ENCODE measurements at places on chromosomes 4 and X.

DNA sequence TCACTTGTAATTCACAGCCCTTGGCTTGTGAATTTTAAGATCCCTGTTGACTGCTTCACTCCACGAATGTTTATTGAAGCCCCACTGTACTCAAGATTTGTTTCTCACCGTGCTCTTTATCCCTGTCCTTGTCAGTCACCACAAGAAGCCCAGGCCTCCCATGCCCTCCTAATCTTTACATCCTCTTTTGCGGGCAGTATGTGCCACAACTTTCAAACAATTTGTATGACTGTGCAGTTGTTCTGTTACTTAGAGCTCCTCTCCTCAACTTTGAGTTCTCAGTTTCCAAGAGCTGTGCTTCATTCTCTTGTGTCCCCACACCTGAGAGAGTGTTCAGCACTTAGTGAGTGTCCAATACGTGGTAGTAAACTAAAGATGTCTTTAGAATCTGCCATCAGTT, 467.7 kb downstream of the NKX6-1 start:
- no peak for DNase-seq

DNA sequence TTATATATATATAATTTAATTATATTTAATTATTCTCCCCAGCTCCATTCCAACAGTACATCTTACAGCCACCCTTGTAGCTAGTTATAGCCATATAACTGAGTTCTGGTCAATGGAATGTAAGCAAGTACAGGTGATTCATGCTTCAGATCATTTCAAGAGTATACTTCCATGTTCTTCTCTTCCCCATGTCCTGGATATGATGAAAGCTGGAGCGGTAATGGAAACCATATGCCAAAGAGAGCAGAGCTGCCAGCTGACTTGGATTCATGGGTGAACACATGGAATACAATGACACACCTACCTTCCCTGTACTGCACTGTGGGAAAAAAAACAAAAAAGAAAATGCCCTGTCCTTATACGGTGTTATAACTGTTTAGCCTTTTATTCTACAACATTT, 17.5 kb upstream of the CORIN start:
- DNase-seq = no peak

- no peak for DNase-seq
These were observed 1310.8 kb upstream of the AGA start for GRCh38 chr4:178752954-178753525.

GRCh38 chr4:101104312-101105052, 242.8 kb downstream of the PPP3CA start:
- DNase-seq = peak; percentile 11

DNA sequence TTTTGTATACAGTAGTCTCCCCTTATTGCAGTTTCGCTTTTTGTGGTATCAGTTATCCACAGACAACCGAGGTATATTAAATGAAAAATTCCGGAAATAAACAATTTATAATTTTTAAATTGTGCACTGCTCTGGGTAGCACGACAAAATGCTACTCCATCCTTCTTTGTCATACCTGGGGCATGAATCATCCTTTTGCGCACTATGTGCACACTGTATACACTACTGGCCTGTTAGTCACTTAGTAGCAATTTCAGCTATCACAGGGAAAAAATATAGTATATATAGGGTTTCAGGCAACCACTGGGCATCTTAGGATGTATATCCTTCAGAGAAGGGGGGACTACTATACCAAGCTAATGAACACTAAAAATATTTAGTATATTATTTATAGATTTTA, 198.8 kb upstream of the FAT4 start:
- DNase-seq = no peak

- DNase-seq = no peak
These were observed 8.1 kb downstream of the TMEM131L start for GRCh38 chr4:153474251-153474650.

- DNase-seq = peak; percentile 29
These were observed 2.3 kb downstream of the FHDC1 start for GRCh38 chr4:152938237-152938947.

DNA sequence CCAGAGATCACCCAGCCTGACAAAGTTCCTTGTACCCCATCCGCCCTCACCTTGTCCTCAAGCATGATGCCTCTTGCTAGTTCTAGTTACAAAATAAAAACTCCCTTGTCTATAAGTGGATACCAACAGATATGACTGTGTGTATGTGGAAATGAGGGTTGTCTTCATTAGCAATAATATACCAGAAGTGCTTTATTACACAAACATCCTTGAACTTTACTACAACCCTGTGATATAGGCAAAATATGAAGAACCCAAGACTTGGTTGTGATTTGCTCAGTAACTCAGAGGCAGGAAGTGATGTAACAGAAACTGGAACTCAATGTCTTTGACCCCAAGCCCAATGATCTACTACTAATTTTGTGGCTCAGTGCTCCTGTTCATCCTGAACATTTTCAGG, 97.6 kb downstream of the AKAP4 start:
- no peak for DNase-seq

DNA sequence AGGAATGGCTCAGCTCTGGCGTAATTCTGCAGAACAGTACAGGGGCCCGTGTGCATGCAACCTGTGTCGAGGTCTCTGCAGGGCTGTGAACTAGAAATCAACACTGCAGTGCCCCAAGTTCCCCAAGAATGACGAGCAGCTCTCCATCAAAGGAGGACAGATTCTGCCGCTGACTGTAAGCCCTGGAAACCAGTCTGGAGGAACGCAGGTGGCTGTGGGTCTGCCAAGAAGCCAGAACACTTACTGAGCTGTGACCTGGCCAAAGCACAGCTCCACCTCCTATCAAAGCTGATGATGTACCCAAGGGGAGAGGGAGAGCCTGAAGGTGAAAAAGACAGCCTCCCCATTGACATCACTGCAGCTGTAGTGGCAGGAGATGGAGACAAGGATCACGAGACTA, 80.3 kb upstream of the STS start:
- no peak for DNase-seq

DNA sequence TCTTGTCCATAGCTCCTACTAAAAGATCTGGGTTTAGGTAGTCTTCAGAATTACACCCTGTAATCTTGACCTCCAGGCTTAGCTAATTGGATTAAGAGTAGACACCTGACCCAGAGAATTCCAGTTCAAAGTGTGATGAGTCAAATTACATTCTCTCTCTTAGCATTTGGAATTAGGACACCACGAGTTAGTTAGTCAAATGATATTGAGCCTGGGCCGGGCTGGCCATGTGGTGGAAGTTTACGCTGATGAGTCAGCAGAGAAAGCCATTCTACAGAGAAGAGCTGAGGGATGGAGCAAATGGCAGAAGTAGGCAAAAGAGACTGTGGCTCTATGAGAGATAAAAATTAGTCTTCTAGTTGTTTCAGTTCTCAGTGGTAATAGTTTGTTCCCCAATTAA, 31.1 kb downstream of the CEP44 start:
- DNase-seq = no peak

DNA sequence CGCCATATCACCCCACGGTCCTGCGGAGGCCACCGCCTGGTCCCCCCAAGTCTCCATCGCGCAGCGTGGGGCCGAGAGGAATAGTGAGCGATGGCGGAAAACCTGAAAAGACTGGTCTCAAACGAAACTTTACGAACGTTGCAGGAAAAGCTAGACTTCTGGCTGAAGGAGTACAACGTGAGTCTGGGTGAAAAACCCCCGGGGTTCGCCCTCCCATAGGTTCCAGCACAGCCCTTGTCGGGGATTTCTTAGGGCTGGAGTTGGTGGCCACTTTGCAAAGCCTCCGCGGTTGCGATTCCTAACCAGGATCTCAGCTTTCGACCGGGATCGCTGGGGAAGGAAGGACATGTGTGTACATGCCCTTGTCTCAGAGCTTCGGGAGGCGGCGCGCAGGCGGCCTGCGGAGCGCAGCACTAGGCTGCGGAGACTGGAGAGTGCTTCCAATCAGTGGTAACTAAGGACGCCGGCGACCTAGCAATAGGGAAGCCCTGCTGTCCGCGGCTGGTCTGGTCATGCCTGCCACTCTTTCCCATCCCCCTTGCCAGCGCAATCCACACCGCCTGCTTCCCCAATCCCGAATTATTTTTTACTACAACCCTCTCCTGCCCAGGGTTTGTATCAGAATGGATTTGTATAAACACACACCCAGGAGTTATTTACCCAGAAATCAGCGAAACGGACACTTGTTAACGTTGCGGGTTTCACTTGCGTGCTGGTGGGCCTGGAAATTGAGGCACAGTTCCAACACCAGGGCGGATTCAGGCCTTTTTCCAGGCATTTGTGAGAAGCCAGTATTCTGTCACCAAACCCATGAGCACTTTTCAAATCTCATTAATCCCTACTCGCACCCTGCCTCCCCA, 741 bp downstream of the SPATA18 start:
- peak; percentile 70 for DNase-seq

DNA sequence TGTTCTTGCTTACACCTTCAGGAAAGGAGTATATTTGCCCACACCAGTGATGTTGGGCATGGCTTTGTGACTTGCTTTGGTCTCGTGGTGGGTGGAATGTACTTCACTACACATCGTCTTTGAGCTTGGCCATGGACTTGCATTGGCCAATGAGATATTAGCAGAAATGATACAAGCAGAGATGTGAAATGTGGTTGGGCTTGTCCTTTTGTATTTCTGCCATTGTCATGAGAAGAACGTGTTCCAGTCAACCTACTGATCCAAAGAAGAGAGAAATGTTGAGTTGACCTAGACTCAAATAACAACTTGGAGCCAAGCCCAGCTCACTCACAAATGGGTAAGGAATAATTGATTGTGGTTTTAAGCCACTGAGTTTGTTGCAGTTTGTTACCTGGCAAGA, 138.4 kb upstream of the ARX start:
- no peak for DNase-seq

DNA sequence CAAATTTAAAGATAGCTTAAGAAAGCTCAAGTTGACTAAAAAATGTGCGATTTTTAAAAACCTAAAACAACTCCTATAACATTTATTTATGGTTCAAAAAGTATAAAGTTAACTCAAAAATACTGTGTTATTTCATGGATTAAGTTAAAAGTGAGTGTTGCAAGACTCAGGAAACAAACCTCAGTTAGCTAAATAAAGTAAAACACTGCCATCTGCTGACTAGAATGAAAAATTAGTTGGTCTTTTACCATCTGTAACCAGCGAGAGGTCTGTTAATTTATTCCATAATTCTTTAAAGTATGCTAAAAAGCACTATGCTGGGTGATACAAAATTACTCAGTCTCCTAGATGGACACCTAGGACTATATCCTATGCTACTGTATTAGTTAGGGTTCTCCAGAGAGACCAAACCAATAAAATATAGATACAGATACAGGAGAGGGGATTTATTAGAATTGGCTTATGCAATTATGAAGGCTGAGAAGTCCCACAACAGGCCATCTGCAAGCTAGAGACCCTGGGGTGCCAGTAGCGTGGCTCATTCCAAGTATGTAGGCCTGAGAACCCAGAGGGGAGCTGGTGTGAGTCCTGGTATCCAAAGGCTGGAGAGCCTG, 4.9 kb upstream of the WDFY3 start:
- peak; percentile 45 for DNase-seq

DNA sequence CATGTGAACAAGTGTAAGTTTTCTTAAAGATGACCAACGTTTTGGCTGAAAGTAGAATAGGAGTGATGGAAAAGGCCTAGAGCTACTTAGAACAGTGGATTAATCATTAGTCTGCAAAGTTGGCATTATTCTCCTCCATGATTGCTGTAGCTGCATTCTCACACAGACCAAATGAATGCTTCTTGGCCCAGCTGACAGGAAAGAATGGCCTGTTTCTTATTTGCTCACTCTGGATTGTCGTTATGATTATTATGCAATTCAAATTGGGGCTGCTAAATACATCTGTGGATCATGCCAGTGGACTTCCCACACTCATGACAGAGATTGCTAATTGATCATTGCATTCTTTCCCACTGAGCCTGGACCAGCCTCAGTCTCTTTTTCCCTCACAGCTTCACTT, 285.0 kb downstream of the STIM2 start:
- DNase-seq = no peak

GRCh38 chrX:53990171-53990570, 54.1 kb downstream of the PHF8 start:
- DNase-seq = no peak

DNA sequence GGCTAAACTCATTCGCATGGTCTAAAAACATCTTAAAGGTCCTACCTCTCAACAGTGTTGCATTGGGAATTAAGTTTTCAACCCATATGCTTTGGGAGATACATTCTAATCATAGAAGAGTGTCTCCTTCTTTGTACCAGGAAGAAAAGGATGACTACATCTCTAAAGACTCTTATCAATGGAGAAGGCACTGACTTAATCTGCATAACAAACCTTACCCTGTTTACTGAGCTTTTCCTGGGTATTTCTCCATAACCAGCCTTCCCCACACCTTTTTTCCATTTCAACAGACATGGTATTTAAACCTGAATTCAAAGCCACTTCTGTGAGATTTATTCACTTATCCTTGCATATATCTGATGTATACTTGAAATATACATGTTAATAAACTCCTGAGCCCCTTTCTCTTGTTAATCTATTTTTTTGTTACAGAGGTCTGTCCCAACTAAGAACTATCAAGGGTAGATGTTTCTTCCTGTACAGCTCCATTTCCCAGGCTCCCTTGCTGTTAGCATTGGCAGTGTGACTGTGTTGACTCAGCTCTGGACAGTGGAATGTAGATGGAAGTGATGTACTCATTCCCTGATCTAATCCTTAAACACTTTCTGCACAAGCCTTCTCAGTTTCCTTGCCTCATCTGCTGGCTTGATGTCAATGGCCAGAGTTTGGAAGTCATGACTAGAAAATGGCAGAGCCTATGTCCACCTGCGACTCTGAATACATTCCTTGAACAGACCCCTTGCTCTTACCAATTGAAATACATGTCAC, 148.9 kb upstream of the CPEB2 start:
- DNase-seq = no peak

DNA sequence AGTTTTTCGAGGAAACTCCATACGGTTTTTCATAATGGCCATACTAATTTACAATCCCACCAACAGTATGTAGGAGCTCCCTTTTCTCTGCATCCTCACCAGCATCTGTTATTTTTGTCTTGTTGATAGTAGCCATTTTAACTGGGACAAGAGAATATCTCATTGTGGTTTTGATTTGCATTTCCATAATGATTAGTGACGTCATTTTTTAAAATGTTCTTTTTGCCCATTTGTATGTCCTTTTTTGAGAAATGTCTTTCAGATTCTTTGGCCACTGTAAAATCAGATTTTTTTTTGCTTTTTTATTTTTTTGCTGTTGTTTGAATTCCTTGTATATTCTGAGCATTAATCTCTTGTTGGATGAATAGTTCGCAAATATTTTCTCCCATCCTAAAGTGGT, 243.9 kb downstream of the TRIML1 start:
- DNase-seq = no peak

DNA sequence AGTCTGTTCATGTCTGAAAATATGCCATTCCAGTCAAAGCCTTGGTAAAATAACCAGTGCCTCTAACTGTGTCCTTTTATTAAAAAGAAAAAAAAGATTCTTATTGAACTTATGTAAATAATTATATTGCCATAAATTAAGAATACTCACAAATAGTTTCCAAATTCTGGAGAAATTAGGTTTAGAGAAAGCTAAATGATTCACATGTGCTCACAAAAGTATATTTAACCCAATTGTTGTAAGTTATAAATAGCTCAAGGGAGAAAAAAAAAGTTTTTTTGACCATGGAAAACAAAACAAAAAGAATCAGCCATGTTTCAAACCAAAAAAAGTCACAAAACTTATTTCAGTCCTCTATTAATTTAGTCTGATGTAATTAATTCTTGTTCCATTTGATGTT, 25.3 kb upstream of the HERC6 start:
- no peak for DNase-seq

GRCh38 chr4:166282081-166282770, 409.2 kb downstream of the TLL1 start:
- DNase-seq = no peak
